ENCODE measurements at places on chromosomes 16 and 17.

GRCh38 chr16:9874219-9874618 lies 308.0 kb downstream of the GRIN2A start:
- DNase-seq, result no peak

DNA sequence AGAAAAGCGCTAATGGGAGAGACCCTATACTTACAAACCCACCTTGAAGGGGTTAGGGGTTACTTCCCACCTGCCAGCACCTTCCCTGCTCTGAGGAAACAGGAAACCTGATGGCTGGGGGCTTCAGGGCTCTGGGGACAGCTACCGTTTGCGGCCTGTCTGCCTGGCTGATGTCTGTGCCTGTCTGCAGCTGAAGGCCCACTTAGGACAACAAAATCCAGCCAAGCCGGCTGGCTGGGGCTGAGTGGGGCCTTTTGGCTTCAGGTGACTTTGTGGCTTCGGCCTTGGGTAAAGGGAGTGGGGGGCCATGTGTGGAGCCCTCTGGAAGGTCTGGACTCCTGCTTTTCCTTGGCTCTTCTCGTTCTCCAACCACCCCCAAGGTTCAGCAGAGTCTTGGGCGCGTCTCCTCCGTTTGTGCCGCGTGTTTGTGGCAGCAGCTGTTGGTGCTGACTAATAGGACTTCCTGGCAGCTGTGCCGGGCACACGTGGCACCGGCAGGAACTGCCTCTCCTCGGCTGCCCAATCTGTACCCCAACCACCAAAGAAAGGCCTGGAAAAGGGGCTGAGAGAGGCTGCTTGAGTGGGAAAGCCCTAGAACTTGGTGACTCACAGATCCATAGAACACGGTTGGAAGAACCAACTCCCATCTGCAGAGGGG lies 186.7 kb downstream of the MSI2 start:
- no peak for DNase-seq

GRCh38 chr17:39151150-39151942 lies at the start of gene PLXDC1:
Gene PLXDC1, minus strand, starts transcription at chr17:39151637. Its CDS starts 200 bp downstream, at chr17:39151437.
- no peak for DNase-seq

GRCh38 chr16:66660422-66661209 lies 35.9 kb downstream of the CMTM4 start:
- no peak for DNase-seq

DNA sequence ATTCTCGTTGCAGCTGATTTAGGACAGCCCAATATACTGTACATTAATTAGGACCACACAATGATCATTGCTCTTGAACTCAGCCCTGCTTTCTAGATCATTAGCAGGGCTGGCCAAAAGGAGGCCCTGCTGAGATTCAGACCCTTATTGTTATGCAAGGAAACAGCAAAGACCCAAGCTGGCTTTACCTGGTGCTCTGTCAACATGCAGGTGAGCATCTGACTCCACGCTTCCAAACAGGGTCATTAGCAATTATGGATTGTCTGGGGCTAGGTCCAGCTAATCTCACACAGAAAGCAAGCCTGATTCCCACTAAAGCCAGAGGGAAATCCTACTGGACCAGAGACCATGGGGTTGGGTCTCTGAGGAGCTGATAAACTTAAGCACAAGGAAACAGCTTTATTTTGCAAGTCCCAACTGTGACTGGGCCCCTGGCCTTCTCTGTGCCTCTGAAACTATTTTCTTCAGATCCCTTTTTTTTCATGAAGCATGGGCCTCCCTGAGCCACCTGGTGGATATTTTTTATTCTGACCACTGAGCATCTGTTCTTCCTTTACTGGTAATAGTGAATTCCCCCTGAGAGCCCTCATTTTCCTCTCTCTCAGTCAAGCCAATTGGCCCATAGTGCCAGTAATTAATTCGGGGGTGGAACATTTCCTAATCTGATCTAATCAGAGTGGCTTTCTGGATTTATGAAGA lies 236.1 kb downstream of the GRIN2A start:
- no peak for DNase-seq

- no peak for DNase-seq
Measured at GRCh38 chr17:1076299-1076981, 79.5 kb downstream of the TIMM22 start.
